Activated CD8-positive, alpha-beta memory T cell treated with anti-CD3 and anti-CD28 coated beads for 1 hour (primary cell): ENCODE measurements at places on chromosomes 12 and 14.

DNA sequence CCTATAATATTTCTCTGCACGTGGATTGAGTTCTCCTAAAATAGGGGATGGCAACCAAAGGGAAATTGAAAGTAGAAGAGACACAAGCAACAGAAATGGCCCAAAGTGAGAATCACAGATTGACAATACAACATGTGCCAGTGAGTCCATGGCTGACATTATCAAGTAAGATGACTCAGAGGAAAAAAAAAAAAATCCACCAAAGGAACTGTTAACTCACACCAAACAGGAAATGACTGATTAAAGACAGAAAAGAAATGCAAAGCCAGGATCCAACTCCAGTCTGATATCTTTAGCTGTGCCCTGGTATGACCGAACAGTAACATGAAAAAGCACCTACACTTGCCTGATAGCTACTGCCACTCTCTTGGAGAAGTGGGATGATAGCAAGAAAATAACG lies 485.0 kb downstream of the PRKD1 start:
- no peak for DNase-seq

GRCh38 chr14:103652806-103653205 lies 23.8 kb downstream of the KLC1 start:
- no peak for DNase-seq

DNA sequence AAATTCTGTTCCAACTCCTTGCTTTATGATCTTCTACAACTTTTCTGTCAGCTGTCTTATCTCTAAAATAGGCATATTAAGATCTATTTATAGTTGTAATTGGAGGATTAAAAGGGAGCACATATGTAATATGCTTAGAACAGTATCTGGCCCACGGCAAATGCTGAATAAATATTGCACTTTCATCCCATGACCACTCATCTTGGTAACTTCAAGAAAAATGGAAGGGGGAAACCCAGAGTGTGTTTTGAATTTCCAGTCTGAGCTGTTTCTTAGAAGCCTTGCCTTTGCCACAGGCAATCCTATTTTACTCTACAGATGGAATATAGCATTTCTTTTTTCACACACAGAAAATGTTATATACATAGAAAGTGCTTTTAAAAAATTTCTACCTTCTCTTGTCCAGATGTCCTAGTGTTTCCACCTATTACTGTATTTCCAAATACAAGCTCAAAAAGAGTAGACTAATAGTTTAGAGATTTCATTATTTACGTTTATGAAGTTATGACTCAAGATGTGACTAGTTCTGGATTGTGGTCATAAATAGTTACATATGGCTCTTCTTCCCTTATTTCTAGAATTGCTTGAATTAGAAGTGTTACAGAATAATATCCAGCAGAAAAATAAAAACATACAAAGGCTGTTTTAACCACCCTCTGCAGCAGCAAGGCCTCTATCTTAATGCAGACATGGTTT lies 6.2 kb upstream of the STXBP6 start:
- no peak for DNase-seq

DNA sequence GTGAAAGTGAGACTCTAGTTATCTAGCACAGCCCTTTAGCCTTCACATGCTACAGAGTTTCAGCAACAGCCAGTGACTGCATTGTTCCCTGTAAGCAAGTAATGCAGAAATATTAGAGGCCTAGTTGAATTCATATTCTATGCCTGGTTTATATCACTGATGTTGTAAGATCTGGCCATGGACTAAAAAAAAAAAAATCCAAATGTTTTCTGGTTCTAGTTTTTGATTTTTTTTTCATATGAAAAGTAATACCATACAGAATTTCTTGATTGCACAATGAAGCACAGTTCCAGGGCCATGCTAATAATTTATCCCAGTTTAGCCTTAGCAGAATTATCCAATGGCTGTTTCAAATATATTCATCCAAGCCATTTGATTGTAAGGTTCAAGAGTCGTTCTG lies 341.5 kb upstream of the DDHD1 start:
- DNase-seq, result no peak

DNA sequence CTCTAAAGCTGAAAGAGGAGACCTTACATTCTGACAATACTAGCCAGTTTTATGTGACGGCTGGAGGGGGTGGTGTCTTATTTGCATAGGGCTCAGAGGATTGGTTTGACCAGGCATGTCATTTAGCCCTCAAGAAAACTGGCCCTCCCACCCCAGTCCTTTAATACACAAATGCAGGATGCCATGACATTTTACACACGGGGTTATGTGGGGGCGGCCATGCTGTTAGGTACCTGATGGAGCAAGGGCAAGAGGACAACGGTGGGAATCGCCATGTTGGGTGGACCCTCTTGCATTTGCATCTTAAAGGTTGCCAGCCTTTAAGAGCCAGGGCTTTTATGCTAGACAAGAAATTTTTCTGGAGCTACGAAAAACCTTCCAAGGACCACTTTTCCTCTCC lies 23.3 kb downstream of the MDM2 start:
- no peak for DNase-seq
